Tibial nerve (tissue), 4 donors: ENCODE measurements at places on chromosomes 6 and 20.

DNA sequence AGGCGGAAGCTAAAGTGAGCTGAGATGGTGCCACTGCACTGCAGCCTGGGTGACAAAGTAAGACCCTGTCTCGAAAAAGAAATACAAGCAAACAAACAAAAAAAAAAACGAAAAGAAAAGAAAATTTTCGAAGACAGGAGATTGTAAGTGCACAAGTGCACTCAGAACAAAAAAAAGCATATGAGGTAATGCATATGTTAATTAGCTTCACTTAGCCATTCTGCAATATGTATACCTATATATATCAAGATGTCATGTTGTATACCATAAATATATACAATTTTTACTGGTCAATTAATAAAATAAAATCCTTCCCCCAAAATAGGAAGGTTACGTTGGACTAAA, 127.5 kb downstream of the RIN2 start:
- DNase-seq, result no peak

DNA sequence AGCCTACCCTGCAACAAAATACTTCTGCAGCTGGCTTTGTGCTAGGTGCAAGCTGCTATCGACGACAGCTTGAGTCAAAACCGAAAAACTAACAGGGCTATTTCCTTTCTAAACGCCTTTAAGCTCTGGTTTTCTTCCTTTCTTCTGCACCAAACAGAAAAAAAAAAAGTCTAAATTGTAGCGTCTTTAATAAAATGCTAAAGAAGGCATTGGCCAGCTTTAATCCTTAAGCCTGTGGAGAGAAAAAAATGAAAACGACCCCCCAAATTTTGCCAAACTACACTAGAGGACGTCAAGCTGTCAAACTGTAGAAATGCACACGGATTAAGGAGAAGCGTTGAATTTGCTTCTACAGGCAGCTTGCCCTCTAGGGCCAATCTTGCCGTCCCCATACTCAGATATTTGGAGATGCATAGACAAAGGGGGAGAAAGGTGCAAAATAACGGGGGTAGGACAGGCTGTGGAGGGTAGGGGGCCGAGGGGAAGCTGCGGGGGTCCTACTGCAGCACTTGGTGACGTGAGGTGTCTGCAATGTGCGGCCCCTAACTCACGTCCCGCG, 1.4 kb upstream of the NRN1 start:
- DNase-seq, result no peak

DNA sequence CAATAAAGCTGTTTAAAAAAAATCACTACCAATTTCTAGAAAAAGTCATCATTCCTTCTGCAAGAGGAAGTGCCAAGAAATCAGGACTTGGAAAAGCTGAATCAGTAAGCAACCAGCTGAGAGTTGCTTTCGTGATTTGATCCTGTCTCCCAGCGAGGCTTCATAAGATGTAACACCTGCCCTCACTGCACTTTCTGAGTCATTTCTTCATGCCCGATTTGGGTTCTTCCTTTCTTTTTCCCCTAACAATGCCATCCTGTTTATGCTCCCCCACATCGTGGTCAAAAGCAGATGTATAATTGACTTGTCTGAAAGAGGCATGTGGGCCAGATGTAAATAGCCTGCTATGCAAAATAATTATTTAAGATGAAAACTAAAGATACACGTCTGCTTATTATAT, 52.1 kb downstream of the RIPOR2 start:
- DNase-seq, result no peak

DNA sequence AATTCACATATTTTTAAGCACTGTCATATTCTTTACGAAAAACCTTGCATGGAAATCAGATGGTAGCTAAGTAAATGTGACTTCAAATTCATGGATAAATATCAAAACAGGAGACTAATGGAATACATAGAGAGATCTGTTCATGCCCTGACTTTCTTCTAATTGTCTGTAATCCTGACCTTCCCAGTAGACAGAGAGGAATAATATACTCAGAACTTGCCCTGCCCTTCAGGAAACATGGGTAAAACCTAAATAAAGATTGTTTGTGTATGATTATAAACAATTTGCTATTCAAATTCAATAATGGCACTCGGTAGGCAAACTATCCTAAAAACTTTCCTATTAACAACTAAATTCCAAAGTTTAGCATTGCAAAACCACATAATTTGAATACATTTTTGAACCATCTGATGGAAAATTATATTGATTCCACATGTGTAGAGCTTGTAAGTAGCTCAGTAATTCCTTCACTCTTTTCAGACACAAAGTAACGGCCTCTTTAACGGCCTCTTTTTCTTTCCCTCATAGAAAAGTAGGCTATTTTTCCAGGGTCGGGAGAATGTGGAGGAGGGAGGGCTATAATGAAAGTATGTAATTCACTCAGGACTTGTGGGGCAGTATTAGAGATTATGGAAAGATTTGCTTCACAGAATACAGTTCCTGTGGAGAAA, 227.6 kb downstream of the ALDH8A1 start:
- DNase-seq, result no peak

DNA sequence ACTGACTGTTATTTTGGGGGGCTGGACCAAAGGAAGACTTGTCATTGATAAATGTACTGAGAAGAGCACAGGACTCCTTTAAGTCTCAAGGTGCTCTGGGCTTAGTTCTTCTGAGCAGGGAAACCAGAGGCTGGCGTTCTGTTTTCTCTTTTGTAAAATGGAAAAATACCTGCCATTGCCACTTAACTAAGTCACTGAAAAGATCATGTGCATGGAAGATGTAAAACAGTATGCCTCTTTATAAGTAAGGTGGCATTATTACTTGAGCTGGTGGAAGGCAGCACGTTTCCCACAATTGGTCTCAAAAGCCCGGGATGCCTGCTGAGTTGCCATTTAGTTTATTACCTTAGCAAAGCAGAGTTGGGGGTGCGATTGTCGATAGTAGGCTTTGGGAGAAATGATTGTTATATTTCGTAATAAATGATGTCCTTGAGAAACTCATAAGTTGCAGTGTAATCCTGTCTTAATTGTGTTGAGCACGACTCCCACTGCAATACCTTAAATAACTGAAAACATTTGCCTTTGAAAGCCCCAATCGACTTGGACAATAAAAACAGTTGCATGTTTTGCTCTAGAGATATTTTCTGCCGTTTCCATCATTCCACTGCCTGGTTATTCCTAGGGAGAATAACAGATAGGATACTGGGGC, 3.6 kb downstream of the JARID2 start:
- no peak for DNase-seq

DNA sequence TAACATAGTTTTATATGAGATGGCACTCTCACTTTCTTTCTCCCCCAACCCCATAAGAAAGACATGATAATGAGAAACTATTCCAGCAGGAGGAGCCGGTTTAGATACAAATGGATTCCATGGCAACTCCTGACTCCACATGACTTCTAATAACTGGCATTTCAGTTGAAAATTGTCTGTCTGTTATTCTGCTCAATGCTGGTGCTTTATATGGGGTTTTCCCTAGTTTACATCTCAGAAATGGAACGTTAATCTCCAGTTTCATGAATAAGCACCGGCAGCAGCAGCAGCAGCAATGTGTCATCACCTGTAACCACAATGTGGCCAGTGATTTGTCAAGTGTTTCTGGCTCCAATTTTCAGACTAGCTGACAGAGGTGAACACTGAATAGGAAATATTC, 8.0 kb upstream of the SIM1 start:
- no peak for DNase-seq
